ENCODE measurements at places on chromosomes 3 and 15.

GRCh38 chr15:71706461-71707229, 103.7 kb upstream of the NR2E3 start:
- H3K27ac ChIP-seq, result no peak overlapping the region
- H3K36me3 ChIP-seq, result no peaks in the 10 kb centered on the region
- H3K4me3 ChIP-seq, result no peak overlapping the region
- no peaks in the 10 kb centered on the region for H3K4me1 ChIP-seq

DNA sequence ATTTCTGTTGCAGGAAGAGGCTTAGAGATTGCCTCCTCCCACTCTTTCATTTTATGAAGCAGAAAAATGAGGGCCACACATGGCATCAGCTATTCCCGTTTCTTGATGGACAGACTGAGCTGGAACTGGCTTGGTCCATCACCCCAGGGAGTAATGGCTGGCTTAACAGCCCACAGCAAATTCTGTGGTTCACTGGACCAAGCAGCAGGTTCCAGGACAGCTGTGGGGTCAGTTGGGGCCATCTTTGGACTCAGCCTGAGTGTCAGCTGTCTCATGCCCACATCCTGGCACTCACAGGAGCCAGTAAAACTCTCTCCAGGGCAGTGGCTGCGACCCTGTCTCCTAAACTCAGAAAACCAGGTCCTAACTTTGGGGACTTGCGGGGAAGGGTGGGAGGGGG, 36.5 kb downstream of the ZDHHC19 start:
- H3K4me3 ChIP-seq, result no peak overlapping the region
- DNase-seq, result no peak
- no peaks in the 10 kb centered on the region for H3K36me3 ChIP-seq

- H3K4me3 ChIP-seq, result no peak overlapping the region
- H3K27ac ChIP-seq, result no peak overlapping the region
- DNase-seq, result no peak
Measured at GRCh38 chr3:8421267-8421666, 80.4 kb upstream of the LMCD1 start.

DNA sequence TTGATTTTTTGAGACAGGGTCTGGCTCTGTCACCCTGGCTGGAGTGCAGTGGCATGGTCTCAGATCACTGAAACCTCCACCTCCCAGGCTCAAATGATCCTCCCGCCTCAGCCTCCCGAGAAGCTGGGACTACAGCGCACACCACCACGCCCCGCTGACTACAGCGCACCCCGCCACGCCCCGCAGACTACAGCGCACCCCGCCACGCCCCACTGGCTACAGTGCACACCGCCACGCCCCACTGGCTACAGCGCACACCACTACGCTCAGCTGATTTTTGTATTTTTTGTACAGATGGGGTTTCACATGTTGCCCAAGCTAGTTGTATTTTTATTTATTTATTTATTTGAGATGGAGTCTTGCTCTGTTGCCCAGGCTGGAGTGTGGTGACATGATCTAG, 35.6 kb downstream of the SLC51A start:
- H3K36me3 ChIP-seq, result no peaks in the 10 kb centered on the region
- H3K4me3 ChIP-seq, result no peak overlapping the region
- H3K4me1 ChIP-seq, result no peaks in the 10 kb centered on the region
- DNase-seq, result no peak

DNA sequence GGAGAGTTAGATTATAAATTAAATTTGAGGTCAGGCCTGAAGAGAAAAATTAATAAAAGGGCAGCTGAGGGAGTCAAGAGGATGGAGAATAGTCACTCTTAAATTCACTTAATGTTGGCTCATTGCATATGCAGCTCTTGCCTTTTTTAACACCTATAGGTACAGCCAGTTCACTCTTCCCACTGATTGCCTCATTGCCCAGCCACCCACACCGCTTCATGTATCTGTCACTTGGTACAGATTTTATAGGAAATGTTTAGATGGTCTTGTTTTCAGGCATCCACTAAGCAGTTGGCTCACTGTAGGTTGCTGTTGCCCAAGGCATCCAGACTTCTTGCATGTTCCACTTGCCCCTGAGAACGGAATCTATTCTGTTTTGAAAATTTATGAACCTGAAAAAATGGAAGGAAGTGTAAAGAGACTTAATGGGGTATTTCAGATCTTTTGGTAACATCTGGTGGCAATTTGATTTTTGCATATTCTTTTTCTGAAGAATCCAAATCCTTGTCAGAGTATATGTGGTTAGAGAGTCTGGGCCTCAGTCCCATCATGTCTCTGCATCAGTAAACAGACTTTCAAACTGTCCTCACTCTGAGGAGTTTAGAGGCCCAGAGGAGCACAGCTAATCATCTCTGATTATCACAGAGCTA, 151.9 kb downstream of the RBPMS2 start:
- peak overlapping the region; percentile 84 for H3K4me3 ChIP-seq
- no peaks in the 10 kb centered on the region for H3K36me3 ChIP-seq
- H3K27ac ChIP-seq, result peak overlapping the region; percentile 78

DNA sequence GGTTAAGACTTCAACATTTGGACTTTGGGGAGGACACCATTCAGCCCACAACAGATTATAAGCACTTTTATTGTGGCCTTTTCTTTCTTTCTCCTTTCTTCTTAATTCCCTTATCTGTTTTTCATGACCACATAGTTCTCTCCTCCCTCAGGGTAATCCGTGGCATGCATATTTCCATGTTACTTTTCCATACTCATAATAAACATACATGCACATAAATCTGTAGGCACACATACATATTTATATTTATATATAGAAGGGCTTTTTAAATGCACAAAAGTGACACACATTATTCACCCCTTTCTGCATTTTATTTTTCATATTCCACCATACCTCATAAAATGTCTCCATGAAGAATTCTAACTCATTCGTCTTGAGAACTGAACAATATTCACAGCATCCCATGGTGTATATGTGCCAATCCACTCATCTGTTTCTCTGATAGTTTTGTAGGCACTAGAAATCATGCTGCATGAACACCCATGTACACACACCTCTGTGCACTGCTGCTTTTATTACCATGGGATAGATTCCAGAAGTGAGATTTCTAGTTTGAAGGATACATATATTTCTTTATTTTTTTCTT, 38.1 kb upstream of the GADL1 start:
- no peaks in the 10 kb centered on the region for H3K27me3 ChIP-seq
- H3K4me3 ChIP-seq, result no peak overlapping the region
- H3K4me1 ChIP-seq, result peaks cover 8% of the 10 kb centered on the region
- H3K27ac ChIP-seq, result no peak overlapping the region
- no peak for DNase-seq
- H3K36me3 ChIP-seq, result no peaks in the 10 kb centered on the region

DNA sequence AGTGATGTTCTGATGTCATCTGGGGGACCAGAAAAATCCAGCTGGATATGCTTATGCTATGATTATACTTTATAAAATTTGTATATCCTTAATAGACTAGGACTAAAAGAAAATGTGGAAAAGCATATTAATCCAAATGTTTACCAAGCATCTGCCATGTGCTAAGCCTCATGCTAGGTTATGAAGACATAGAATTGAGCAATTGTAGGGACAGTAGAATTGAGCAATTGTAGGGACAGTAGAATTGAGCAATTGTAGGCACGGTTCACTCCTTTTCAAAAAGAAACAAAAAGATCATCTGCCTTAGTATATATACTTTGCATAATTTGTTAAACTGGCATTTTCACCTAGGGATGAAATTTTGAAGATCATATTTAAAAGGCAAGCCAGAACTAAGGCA, 18.3 kb downstream of the ABHD5 start:
- H3K27me3 ChIP-seq, result no peaks in the 10 kb centered on the region
- no peak overlapping the region for H3K4me3 ChIP-seq
- DNase-seq, result no peak
- H3K27ac ChIP-seq, result no peak overlapping the region

DNA sequence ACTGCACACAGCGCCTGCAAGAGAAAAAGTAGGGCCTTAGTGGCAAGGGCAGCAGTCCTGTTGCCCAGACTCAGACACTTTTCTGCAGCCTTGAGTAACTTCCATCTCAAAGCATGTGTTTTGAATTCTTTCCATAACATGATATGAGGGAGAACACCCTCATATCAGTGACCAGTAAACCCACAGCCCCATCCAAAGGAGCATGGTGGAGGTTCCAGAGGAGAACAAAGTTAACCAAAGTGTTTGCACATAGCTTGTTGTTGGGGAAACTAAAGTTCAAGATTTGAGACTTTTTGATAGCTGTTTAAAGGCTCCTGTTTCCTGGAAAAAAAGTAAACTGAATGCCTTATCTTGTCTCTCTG, 74.2 kb downstream of the OCA2 start:
- no peak for DNase-seq
- H3K4me1 ChIP-seq, result no peaks in the 10 kb centered on the region
- no peaks in the 10 kb centered on the region for H3K27me3 ChIP-seq
- no peak overlapping the region for H3K27ac ChIP-seq

- DNase-seq, result no peak
- H3K36me3 ChIP-seq, result no peaks in the 10 kb centered on the region
- peaks cover 31% of the 10 kb centered on the region for H3K4me1 ChIP-seq
- H3K27me3 ChIP-seq, result no peaks in the 10 kb centered on the region
- H3K4me3 ChIP-seq, result no peak overlapping the region
- H3K27ac ChIP-seq, result no peak overlapping the region
Measured at GRCh38 chr3:159923956-159924355, 64.7 kb upstream of the IL12A start.

DNA sequence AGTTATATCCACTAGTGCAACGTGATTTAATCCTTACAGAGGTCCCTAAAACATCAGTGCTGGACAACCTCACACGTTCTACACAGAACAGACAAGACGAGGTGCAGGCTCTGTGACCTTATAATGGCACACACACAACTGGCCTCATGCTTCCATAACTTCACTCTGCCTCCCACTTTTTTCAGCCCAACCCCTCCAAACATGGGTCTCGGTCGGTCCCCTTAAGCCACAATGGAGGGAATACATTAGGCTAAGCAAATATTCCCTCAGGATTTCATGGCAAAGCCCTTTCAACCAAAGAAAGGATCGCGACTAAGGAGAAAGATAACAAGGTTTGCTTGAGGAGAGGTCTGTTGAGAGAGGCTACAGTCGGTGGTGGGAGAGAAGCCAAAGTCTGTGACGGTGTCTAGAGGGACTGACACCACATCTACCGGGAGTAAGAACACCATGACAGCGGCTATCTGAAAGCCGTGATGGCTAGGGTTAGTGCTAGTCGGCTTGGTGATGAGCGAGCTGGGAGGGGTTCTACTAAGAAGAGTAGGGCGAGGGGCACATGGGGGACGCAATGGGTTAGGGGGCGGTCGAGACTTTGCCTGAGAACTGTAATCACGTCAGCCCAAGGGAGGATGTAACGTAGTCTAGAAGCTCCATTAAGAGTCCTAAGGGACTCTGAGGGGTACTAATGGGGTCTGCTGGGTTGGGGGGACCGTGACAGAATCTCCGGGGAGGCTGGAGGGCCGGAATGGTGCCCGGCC, 1.0 kb downstream of the MYO9A start:
- no peak for DNase-seq
- peak overlapping the region; percentile 85 for H3K27ac ChIP-seq
- H3K27me3 ChIP-seq, result no peaks in the 10 kb centered on the region
- peak overlapping the region; percentile 92 for H3K4me3 ChIP-seq
- H3K36me3 ChIP-seq, result no peaks in the 10 kb centered on the region

DNA sequence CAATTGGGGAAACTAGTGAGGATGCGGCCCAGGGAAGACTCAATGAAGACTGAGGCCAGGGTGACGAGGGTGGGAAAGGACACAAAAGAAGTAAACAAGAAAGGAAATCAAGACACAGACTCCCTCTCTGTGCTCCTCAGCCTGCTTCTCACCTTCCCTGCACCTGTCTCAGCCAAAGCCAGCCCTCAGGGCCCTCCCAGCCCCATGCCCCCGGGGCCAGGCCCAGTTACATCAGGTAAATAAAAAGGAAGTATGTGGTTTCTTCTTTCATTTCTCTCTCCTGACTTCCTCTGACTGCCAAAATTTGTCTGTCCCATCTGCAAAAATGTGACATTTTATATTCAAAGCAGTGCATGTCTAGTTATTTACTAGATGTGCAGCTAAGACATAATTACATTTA, 328.0 kb downstream of the UACA start:
- no peak overlapping the region for H3K27ac ChIP-seq
- H3K27me3 ChIP-seq, result no peaks in the 10 kb centered on the region
- DNase-seq, result peak; percentile 15

DNA sequence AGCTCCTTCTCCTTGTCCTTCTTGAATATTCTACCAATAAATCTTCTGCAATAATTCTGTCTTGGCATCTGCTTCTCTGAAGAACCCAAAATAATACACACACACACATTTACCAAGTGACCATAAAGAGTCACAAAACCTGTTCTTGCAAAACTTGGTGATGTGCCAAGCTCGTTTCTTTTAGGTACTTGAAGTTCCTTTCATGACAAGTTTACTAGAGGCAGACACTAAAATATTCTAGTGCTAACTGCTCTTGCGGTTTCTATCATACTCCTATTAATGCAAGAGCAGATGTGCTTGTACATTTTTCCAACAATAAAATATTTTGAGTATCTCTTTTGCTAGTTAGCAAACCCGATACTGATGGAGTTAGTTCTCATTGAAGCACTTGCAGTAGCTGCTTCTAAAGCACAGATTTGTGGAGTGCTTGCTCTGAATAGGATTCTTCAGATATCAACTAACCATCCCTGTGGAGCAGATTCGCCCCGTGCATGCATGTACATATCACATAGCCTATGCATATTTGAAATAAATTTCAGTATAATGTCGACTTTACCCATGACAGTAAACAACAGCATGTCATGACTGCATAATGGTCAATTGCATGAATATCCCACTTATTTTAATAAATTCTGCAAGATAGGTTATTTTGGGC, 23.2 kb downstream of the HHLA2 start:
- H3K27me3 ChIP-seq, result no peaks in the 10 kb centered on the region
- H3K4me1 ChIP-seq, result peaks cover 2% of the 10 kb centered on the region
- H3K4me3 ChIP-seq, result no peak overlapping the region
- DNase-seq, result no peak
- H3K36me3 ChIP-seq, result no peaks in the 10 kb centered on the region

DNA sequence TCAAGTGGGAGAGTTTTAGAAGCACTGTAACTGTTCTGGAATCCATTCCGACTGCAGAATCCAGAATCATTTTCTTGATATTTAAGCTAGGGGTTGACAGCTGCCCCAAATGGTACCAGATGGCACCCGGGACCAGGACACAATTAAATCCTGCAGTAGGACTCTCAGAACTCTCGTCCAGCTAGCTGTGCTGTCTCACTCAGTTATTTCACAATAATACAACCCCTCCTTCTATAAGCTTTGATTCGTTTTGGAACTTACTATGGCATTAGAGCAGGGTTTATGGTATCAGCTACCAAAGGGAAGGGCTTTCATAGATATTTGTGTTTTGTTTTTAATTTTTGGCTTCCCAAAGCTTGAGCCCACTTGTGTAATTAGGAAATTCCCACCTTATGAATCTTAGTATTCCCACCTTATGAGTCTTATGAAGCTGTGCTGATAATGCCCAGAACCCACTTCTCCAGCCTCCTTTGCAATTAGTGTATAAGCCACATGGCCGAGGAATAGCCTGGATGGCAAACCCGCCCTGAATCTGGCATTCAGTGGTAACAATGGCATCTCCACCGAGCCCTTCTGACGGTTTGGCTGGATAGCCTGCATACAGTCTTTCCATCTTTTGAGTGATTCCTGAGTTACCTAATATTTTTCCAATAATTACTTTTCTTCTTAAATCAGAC, 120.1 kb downstream of the UACA start:
- H3K27ac ChIP-seq, result no peak overlapping the region
- DNase-seq, result no peak
- H3K27me3 ChIP-seq, result peaks cover 5% of the 10 kb centered on the region
- H3K4me1 ChIP-seq, result peaks cover 4% of the 10 kb centered on the region

Data from naive thymus-derived CD8-positive, alpha-beta T cell (primary cell).